ENCODE measurements at places on chromosomes 5 and 9.

- DNase-seq, result peak; percentile 57
These were observed 1.1 kb downstream of the CTNNAL1 start for GRCh38 chr9:109012009-109012875.

DNA sequence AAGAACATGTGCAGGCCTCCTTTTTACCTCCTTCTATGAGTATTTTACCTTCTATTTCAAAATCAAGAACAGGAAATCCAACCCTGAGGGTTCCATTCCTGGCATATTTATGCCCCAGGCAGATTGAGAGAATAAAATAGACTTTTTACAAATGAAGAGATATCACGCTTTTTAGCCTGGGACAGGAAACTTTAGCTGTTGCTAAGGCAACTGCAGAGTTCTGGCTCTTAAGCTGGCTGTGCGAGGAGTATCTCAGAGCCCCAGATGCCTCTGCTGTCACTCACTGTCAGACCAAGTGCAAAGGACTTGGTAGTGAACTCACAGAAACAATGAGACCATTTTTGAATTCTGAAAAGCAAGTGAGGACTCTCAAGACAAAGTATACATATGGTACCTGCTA, 69.5 kb upstream of the HSPB3 start:
- DNase-seq, result peak; percentile 69

- DNase-seq, result no peak
These were observed 313.1 kb upstream of the CLINT1 start for GRCh38 chr5:158172005-158172404.

DNA sequence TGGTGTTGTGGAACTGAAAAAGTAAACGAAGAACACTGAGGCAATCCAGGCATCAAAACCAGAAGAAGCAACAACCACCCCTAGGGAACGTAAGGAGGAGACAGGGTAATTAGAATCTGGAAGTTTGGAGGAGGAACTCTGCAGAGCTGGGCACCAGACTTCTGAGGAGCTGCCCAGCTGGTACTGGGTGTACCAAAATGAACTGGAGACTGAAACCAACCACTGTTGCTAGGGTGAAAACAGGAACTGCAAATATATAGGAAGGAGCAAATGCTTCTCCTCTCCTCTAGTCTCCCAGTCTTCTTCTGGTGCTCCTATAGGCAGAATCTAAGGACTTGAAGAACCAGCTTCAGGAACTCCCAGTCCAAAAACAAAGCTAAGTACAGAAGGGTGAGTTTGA, 189.8 kb downstream of the ELAVL2 start:
- DNase-seq, result no peak

- DNase-seq, result peak; percentile 38
These were observed 10.6 kb upstream of the FAM163B start for GRCh38 chr9:133619791-133620190.

- DNase-seq, result no peak
These were observed 4.9 kb downstream of the ACO1 start for GRCh38 chr9:32389365-32389764.

- DNase-seq, result no peak
These were observed 357.2 kb downstream of the ARRDC3 start for GRCh38 chr5:91025956-91026355.

DNA sequence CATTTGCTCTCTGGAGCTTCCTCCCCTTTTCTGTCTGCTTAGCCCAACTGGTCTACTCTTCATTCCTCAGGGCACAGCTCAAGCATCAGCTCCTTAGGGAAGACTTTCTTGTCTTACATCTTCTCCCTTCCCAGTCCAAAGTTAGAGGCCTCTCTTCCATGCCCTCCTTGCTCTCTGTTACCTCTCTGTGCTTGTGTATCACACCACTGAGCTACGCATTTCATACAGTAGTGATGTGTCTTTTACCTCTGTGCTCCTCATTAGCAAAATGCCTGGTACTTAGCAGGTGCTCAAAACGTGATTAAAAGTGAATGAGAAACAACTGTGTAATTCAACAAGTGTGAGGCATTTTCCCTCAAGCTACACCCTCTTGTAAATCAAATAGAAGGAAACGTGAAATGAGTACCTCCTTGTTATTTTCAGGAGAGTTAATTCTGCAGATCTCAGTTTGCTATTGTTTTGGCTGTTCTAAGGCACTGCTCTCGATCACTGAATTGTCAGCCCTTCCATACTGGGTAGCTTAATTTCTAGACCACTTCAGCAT, 39.0 kb downstream of the ERAP1 start:
- DNase-seq, result no peak

DNA sequence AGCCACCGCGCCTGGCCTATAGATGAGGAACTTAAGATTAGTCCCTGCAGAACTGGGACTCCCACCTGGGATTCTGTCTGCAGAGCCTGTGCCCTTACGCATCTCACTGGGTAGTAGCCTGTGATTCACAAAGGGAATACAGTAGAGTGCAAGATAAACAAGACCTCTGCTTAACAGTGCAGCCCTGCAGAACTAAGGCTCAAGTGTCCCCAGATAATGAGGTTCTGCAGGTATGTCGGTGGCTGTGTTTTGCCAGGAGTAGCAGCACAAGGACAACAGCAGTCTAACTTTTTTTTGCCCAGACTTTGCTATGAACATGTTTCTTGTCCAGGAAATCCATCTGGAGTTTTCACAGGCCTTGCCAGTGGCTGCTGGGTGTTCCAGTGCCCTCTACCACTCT, 59.7 kb downstream of the DCP2 start:
- no peak for DNase-seq

DNA sequence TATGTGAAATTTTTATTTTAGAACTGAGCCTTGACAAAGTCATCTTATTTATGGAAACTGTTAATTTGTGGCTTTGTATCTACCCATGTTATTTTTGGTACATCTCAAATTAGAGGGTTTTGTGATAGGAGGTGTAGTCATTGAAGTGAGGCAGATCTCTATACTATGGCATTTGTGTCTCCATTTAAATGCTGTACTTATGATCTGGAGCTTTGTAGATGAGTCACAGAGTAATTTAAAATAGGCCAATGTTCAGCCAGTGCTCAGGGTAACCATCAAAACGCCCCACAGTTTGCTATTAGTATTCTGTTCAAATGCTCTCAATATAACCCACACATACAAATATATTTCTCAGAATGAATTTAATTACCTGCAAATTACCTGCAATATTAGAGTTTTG, 351.5 kb upstream of the KLF9 start:
- DNase-seq, result no peak

DNA sequence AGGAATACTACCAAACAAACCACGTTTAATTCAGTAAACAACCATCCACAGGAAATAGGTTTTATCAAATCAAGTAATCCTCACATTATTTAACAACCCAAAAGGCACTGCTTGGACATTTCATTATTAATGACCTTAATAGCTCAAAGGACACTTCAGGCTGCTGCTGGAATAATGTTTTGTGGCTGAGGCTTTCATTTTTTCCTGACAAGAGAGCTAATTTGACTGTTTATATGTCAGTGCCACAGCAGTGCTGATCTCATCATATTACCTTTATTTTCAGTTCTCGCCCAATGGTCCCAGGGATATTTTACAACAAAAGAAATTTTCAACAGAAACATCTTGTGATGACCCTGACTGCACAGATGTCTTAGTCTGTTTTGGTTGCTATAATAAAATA, 589.8 kb upstream of the GRAMD2B start:
- no peak for DNase-seq

- peak; percentile 35 for DNase-seq
These were observed 176.1 kb downstream of the PCSK1 start for GRCh38 chr5:96256795-96257470.

DNA sequence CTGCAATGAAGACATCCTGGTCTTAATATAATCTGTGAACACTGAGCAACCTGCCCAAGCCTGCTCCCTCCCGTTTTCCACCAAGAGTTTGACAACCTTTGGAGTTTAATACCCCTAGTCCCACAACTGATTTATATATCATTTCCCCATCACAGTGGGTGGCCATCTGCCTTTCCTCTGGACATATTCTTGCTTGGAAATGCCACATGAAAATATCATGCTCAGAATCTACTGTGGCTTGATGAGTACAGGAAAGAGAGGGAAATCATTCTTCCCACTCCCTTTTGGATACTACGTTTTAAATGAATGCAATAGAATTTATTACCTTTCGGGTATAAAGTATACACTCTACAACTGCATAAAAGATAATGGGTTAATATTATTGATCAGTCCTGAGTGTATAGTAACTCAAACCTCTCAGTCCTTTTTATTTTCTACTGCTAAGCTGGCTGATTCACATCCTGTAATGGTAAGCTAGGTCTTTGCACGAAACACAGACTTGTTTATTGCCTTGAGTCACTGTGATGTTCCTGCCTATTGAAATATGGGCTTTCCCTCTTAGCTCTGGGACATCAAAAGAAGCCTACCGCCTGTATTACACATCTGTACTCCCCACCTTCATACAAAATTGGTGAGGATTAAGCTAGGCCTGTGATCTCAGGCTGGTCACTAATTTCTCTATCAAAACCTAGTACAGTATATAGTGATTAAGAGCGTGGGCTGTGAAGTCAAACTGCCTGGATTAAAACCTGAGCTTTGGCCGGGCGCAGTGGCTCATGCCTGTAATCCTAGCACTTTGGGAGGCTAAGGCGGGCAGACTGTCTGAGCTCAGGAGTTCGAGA, 67.6 kb upstream of the NR5A1 start:
- DNase-seq, result no peak

GRCh38 chr5:175902026-175902425, 30.6 kb downstream of the CPLX2 start:
- DNase-seq, result no peak

DNA sequence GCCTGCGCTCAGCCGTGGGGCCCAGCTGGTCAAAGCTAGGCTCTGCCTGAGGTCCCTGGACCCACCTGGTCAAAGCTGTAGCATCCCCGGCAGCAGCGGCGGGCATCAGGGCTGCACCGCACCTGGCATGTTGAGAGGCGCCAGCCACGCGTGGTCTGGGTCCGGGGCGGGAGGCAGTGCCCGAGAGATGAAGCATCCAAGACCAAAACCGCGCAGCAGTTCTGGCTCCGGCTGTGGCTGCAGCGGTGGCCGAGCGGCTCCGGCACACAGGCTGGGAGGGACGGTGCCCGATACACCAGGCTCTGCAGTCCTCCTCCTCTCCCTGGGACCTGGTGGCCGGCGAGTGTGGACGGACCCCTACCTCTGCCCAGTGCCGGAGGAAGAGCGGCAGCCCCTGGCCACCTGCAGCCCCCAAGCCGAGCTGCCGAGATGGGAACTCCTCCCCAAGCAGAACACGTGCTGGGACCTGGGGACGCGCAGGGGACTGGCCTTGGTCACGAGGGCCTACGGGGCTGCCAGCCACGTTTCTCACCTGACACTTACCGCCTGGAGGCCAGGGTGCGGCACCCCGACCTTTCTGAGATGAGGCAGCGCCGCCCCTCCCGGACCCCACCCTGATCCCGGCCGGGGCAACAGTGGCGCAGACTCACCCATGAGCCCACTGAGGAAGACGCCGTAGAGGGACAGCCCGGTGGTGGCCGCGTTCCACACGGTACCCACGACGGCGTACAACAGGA, 33.0 kb downstream of the SLC9A3 start:
- DNase-seq, result no peak

DNA sequence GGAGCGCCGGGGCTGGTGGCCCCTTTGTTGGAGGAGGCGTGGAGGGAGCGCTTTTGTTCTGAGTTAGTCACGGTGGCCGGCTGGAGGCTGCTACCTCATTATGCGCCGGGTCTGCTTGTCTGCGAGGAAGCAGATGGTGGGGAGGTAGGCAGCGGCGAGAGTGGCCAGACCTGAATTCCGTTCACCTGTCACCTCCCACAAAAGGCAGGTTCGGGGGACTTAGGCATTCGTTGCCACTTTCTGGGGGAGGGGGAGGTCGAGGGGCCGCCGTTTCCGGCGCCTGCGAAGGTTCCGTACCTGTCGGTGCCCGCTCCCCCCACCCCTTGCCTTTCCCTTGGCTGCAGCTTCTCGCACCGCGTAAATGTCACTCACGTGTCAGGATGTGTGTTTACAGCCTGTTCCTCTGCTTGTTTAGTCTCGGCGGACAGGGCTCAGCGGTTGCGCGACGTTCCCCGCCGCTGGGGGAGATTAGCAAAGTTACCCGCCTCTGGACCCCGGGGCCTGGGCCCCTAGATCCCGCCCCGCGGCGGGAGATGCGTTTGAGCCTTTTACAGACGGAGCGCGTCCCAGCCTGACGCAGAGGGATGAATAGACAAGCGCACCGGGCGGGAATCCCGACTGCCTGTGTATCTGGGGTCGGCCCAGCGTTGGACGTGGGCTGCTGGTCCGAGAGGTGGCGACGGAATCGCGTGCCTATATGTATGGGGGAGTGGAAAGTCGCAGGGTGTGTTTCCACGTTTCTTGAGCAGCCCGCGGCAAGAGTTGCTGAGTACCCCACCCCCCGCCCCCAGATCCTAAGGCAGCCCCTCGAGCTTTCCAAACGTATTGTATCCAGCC, 2.7 kb upstream of the LHX2 start:
- no peak for DNase-seq

DNA sequence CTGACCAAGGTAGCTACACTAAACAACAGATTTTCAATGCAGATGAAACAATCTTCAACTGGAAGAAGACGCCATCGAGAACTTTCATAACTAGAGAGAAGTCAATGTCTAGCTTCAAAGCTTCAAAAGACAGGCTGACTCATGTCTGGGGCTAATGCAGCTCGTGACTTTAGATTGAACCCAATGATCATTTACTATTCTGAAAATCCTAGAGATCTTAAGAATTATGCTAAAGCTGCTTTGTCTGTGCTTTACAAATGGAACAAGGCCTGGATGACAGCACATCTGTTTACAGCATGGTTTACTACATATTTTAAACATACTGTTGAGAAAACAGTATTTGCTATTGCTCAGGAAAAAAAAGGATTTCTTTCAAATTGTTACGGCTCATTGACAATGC, 54.9 kb downstream of the RICTOR start:
- DNase-seq, result no peak

GRCh38 chr5:152811988-152812387, 406.9 kb upstream of the NMUR2 start:
- DNase-seq, result no peak

DNA sequence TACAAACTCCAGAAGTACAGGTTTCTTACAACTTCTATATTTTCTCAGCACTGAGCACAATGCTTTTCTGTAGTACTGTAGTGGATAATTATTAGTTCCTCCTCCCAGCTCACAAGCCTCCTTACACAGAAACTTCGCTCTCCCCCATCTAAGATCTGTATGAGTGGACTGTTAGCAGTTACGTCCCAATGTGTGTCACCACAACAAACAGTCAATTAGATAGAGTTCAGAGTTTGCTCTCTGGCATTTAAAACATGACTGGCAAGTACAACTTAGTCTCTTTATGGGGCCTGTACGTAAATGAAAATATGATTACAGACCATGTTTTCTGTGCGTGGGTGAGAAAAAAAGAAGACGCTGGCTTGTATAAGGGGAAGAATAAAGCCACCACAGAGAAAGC, 631.4 kb upstream of the DMAC1 start:
- DNase-seq, result no peak
